ENCODE measurements at places on chromosomes 6 and 20. TPM values are rescaled to one million over a fixed set of nuclear protein-coding genes. Genes with fewer than 3 reads are reported as not detected.

- no peak overlapping the region for H3K27ac ChIP-seq
- H3K27me3 ChIP-seq = no peaks in the 10 kb centered on the region
- no peak overlapping the region for H3K4me3 ChIP-seq
- DNase-seq = no peak
- peaks cover 11% of the 10 kb centered on the region for H3K4me1 ChIP-seq
These were observed 30.6 kb downstream of the SIRPD start for GRCh38 chr20:1526896-1527295.

GRCh38 chr6:136607204-136607931 is 57.1 kb upstream of the MAP7 start:
- H3K4me3 ChIP-seq = no peak overlapping the region
- no peak overlapping the region for H3K27ac ChIP-seq
- H3K27me3 ChIP-seq = no peaks in the 10 kb centered on the region
- H3K36me3 ChIP-seq = peaks cover 32% of the 10 kb centered on the region
- no peak for DNase-seq

DNA sequence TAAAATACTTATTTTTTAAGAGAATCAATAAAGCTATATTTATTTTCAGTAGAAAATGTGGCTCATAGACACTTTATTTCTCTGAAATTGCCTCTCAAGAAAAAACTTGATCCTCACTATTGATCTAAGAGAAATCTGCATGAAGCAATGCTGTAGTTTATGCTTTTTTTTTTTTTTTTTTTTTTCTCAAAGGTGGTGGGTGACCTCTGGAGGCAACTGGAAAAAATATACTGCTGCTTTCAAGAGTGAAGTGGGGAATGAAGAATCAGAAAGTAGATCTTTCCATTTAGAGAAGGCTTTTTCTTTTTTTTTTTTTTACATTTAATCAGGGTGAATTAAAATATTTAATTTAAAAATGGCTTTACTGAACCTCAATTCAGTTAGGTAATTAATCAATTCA is 169.3 kb downstream of the SLC16A10 start:
- no peaks in the 10 kb centered on the region for H3K36me3 ChIP-seq
- DNase-seq = peak; percentile 21
- no peak overlapping the region for H3K4me3 ChIP-seq
- no peaks in the 10 kb centered on the region for H3K27me3 ChIP-seq
- no peak overlapping the region for H3K27ac ChIP-seq
- H3K4me1 ChIP-seq = peaks cover 21% of the 10 kb centered on the region

- H3K27ac ChIP-seq = no peak overlapping the region
- peak; percentile 78 for DNase-seq
- H3K27me3 ChIP-seq = peaks cover 21% of the 10 kb centered on the region
- H3K36me3 ChIP-seq = no peaks in the 10 kb centered on the region
These were observed 3.8 kb downstream of the SPAG4 start for GRCh38 chr20:35619196-35620095.

The SLC17A1 gene
- 0.22 TPM for polyA plus RNA-seq

The ZC2HC1B gene
- polyA plus RNA-seq = not detected

DNA sequence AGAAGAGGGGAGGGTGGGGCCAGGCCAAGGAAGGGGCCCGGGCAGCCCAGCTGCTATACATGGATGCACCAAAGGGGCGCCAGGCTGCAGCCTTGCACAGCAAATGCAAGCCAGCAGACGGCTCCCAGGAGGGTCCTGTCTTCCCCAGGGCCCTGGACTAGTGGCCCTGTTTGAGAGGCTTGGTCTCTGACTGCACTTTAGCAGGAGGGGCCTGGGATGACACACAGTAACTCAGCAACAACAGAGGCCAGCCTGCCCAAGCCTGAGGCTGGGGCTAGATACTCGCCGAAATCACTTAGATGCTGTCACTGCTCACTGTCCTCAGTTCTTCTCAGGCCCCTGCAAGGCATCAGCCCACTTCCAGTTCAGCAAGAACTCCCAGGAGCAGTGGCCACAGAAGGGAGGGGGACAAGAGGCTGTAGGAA is 73.5 kb downstream of the TRAM2 start:
- H3K4me1 ChIP-seq = peaks cover 12% of the 10 kb centered on the region
- H3K36me3 ChIP-seq = no peaks in the 10 kb centered on the region
- peak overlapping the region; percentile 77 for H3K27ac ChIP-seq
- DNase-seq = no peak

- no peaks in the 10 kb centered on the region for H3K36me3 ChIP-seq
- H3K27me3 ChIP-seq = peaks cover 15% of the 10 kb centered on the region
- no peak overlapping the region for H3K27ac ChIP-seq
- no peaks in the 10 kb centered on the region for H3K4me1 ChIP-seq
- DNase-seq = peak; percentile 69
- no peak overlapping the region for H3K4me3 ChIP-seq
These were observed 8.2 kb upstream of the NTSR1 start for GRCh38 chr20:62700261-62700930.

DNA sequence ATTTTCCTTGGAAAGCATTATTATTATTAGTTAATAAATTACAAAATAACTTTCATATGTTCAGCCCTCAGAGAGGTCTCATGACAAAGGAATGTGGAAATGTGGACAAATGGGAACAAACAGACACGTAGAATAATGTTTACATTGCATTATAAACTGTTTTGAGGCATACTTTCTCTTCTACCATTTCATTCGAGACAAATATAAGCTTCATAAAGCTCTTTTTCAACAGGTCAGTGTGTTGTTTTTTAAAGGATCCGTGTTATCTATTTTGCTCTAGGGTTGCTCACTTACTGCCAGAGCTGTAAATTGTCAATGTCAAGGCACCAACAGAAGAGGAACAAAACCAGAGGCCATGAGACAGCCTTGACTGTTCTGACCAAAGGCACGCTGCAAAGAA is 256.8 kb downstream of the PHACTR1 start:
- peaks cover under 1% of the 10 kb centered on the region for H3K4me1 ChIP-seq
- no peak for DNase-seq
- H3K4me3 ChIP-seq = no peak overlapping the region
- H3K27me3 ChIP-seq = no peaks in the 10 kb centered on the region
- H3K27ac ChIP-seq = no peak overlapping the region
- H3K36me3 ChIP-seq = no peaks in the 10 kb centered on the region

DNA sequence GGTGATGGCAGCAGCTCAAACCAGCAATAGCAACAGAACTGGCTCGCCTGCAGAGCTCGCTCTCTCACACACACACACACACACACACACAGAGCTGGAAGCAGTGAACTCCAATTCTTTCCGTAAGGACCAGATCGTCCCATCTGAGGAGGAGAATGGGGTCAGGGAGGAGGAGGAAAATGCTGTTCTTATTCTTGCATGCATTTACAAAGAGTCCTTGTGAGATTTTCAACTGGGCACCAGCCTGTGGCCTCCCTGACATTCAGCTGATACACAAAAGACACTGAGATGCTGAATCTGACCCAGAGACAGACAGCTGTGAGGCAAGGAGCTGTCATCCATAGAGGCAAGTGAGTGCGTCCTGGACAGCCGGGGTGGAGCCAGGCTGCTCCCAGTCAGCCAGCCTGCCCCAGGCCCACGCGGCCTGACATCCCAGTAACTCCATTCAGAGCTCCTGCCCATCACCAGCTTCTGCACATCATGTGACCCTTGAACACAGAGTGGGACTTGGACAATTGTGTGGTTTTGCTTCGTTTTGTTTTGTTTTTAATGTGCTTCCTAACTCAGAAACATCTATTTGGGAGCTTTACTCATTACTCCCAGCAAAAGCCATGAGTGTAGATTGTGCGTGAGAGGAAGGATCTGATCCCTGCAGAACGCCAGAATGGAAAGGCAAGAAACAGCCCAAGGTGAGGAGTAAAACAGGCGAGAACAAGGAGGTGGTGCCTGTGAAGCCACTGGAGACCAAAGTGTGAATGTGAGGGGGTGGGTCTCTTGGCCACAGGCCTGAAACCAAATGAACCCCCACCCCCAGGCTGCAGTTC is 2.1 kb downstream of the SERPINB9 start:
- H3K36me3 ChIP-seq = no peaks in the 10 kb centered on the region
- peak overlapping the region; percentile 76 for H3K4me3 ChIP-seq
- H3K27ac ChIP-seq = no peak overlapping the region
- no peak for DNase-seq

Data from left lung (tissue), 14 donors.